ENCODE measurements at places on chromosomes 3 and 15.

- no peak for DNase-seq
Measured at GRCh38 chr3:9133656-9134055, 115.8 kb downstream of the SRGAP3 start.

DNA sequence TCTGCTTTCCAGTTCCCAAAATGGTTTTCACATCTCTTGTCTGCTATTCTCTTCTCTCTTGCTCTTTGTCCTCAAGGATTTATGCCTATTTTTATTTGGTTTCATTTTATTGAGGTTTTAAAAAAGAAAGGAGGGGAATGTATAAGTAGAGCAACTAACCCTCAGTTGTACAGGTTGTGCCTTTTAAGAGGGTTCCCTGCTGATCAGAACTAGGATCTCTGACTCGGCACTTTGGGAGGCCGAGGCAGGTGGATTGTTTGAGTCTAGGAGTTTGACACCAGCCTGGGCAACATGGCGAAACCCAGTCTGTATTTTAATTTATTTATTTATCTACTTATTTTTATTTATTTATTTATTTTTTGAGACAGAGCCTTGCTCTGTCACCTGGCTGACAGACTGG, 123.6 kb downstream of the ZNF609 start:
- no peak for DNase-seq

- DNase-seq, result no peak
Measured at GRCh38 chr3:99764377-99764776, 53.3 kb upstream of the CMSS1 start.

GRCh38 chr15:101307897-101308603, 13.0 kb upstream of the SNRPA1 start:
- DNase-seq, result no peak

GRCh38 chr15:29978411-29979382, 104.1 kb upstream of the GOLGA8J start:
- peak; percentile 29 for DNase-seq

DNA sequence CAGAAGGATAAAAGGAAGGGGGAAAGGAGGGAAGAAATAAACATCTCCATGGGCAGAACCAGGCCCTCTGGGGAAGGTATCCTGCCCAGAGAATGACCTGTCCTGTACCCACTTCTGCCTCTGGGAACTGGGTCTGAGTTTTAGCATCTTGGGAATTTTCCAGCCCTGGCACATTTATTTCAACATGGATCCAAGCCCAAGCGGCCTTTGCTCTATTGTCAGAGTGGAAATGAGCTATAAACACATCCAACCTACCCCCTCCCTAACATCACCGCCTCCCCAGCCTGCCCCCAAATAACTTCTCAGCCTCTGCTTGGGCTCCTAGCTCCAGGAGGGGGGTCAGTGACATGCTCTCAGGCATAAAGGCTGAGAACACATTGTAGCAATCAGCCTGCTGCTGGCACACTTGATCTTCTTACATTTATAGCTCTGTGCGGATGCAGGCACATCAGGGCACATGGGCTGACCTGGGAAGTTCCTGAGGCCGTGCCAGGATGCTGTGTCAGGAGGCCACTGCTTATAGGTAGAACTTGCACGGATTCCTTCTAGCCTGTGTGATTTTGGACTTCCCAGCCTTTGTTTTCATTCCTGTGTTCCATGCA, 4.6 kb upstream of the OXTR start:
- DNase-seq, result no peak

DNA sequence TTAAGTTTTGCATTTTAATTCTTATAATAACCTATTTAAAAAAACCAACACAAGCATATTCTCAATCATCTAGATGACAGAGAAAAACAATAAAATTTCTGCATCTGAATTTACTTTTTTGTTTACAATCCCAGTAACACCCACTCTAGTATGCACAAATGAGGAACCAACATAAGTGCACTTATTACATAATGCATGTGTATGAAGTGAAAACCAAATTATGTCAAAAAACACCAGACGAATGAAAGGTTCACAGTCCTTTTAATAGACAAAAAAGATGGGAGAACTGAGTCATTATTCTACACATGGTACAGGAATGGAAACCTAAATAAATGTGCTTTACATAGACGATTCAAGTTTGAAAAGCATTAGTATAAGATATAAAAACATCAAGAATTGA, 91.7 kb downstream of the NR1I2 start:
- no peak for DNase-seq

GRCh38 chr3:170745211-170745718, 124.7 kb downstream of the RPL22L1 start:
- peak; percentile 52 for DNase-seq

GRCh38 chr15:92166029-92166428, 227.7 kb upstream of the ST8SIA2 start:
- no peak for DNase-seq

GRCh38 chr15:60580073-60580472, 101.1 kb upstream of the ICE2 start:
- DNase-seq, result no peak

- no peak for DNase-seq
Measured at GRCh38 chr3:119346076-119346496, 51.9 kb downstream of the ARHGAP31 start.

DNA sequence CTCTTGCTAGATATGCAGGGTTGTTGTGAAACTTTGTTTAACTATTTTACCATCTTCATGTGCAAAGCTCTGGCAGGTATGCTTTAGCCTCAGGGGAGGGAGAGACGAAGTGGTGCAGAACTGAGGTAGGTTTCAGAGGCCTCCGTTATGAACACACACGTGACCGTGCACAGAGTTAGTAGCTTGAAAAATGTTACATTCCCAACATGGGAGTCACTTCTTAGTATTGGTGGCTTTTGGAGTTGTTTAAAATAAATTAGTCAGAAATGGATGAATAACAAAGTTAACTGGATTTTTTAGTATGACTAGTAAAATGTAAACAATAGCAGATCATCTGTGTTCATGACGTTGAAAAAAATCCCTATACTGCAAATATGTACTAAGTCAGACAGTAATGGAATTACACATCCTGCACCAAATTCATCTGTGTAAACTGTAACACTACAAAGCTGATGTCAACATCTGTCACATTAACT, 279.6 kb downstream of the KLF13 start:
- peak; percentile 82 for DNase-seq

DNA sequence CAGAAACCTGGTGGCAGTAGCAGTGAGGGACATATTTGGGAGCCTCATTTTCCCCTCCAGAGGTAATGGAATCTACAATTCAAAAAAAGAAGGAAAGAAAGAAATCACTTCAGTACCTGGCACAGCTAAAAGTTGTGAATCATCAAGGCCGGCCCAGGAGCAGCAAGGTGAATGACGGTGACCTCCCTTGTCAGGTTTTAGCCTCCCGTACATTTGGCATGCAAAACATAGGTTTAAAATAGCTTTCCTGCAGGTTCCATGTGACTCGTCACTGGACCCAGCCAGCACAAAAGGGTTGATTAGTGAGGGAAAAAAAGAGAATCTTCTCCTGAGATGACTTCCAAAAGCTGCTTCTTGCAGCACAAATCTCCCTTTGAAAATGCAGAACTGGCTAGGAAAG, 394.2 kb downstream of the LSAMP start:
- no peak for DNase-seq

GRCh38 chr3:5250467-5251195, 63.1 kb downstream of the EDEM1 start:
- peak; percentile 41 for DNase-seq

DNA sequence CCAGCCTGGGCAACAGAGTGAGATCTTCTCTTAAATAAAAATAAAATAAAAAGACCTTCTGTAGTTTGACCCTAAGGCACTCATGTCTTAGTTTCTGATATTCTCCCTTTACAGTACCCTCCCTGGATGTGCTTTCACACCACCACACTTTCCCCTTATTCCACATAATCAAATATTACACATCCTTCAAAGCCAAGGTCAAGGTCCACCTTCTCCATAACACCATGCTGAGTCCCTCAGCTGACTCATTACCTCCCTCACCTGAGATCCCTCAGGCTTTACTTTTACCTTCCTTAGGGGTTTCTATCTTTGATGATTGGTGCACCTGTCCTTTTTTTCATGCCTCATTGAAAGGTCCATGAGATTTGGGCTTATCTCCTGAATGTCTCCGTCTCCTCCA, 25.5 kb upstream of the MNS1 start:
- no peak for DNase-seq

DNA sequence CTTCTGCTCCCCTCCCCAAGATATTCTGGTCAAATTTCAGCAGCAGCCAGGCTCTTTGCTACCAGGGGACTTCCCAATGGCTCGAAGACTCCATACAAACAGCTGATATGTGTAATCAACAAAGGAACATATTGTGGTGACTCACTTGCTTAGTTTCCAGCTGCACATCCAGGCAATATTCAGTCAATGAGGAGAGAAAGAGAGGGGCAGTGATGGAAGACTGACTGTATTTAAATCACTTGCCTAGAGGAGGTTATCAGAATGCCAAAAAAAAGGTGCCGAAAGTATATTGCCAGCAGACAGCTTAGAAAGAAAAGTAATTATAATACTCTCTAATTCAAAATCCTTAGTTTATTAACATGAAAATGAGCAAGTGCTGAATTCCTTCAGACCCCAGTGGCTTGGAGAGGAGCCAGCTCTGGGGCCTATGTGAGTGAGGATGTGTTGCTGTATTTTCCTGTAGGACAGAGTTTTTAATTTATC, 236.5 kb downstream of the LRTM1 start:
- DNase-seq, result no peak

DNA sequence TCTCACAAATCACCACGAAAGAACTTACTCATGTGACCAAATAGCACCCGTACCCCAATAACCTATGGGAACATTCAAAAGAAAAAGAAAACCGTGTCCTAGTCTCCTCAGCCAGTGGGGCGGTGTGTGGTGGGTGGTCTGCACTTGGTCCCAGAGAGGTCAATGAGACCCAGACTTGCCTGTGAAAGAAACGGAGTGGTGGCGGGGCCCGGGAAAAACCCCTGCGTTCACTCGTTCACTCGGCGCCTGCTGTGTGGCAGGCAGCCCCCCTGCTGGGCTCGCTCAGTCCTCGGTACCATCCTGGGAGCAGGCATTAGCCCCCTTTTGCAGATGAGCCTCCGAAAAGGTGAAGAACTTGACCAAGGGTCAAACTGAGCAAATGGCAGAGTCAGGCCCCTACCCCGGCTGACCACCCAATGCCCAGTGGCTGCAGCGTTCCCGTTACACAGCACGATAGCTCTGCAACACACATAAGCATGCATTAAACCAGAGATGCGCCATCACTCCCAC, 36.0 kb downstream of the ZDHHC19 start:
- DNase-seq, result no peak

Data from GM23248 (cell line).